ENCODE measurements at places on chromosomes 16 and 17.

DNA sequence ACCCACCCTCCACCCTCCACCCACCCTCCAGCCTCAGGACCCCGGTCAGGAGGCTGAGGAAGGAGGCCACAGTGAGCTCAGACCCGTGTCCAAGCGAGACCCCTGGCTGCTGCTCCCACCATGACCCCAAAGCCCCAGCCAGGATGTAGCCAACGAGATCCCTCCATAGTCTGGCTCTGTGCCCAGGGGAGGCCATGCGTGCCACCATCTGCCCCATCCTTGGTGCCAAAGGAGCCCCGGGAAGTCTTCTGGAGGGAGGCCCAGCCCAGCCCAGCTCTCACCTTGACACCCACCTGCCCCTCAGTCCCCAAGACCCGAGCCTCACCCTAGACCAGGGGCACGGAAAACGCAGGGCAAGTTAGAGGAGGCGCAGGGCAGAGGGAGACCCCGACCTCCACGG lies 34.2 kb downstream of the PIEZO1 start:
- DNase-seq: no peak

DNA sequence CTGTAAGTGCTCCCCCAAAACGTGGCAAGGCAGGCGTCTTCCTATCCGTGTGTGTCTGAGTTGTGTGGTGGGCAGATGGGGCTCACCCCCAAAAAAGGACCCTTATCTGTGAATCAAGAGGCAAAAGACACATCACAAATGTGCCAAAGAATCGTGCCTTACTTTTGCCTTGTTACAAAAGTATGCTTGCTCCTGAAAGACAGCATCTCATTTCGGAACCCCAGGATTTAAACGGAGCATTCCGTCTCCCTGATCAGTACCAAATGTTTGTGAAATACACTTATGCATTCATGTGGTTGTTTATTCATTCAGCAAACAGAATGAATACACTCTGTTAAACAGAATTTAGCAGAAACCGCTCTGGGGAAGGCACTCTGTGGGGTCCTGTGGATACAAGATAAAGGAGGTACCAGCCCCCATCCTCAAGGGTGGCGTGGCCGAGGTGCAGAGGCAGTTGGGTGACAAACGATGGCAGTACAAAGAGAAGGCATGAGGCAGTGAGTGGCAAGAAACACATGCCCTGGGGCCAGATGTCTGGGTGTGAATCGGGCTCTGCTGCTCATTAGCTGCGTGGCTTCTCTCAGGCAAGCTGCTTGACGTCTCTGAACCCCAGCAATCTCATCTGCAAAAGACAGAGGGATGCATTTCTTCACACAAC lies 654 bp downstream of the WFDC1 start:
- no peak for DNase-seq

DNA sequence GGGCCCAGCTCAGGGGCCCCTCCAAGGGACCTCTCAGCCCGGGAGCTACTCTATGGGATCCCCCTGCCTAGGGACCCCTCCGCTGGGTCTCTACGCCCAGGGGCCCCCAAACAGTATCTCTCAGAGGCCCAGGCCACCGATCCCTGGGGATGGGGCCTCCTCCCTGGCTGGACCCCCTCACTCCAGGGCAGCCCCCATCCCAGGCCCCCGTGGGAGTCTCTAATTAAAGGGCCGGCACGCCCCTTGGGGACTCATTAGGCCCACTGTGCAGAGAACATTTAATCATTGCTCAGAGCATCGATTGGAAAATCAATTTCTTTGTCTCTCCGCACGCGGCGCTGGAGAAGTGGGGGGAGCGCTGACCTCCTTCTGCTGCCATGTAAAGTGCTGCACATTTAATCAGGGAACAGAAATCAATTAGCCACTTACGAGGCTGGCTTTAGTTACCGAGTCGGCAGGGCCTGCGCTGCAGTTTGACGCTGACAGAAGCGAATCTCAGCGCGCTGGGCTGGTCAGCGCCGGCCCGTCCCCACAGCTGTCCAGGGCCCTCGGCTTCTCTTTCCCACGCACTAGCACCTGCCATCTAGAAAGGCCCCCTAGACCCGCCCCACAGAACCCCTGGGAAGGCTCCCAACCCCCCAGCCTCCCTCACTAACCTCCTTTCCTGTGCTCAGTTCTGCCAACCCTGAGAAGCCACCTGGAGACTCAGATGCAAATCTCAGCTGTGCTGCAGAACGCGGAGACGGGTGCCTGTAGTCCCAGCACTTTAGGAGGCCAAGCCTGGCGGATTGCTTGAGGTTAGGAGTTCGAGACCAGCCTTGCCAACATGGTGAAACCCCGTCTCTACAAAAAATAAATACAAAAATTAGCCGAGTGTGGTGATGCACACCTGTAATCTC lies 20.2 kb upstream of the C1QL1 start:
- DNase-seq: no peak

- no peak for DNase-seq
These were observed 3.4 kb downstream of the TRAF4 start for GRCh38 chr17:28747051-28747691.

- no peak for DNase-seq
These were observed 1.0 kb upstream of the IGF2BP1 start for GRCh38 chr17:48995974-48996721.

DNA sequence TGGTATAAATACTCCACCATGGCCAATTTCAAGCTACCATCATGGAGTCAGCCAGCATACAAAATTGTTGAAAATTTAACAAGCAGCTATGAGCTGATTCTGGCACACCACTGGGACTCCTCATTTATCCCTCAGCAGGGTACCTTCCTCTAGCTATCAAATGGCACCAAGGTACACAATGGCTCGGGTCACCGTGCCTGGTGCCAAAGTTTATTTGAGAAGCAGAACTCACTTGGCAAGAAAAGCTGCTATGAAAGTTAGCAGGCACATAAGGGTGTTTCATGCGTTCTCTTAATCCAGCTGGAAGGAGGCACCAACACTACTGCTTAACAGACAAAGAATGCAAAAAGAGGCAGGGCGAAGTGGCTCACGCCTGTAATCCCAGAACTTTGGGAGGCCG lies 51.6 kb downstream of the IKZF3 start:
- DNase-seq: no peak

GRCh38 chr16:30394592-30395154 lies 547 bp upstream of the ZNF48 start:
- DNase-seq: no peak

- no peak for DNase-seq
These were observed 27.3 kb upstream of the UBE2G1 start for GRCh38 chr17:4393806-4394205.

DNA sequence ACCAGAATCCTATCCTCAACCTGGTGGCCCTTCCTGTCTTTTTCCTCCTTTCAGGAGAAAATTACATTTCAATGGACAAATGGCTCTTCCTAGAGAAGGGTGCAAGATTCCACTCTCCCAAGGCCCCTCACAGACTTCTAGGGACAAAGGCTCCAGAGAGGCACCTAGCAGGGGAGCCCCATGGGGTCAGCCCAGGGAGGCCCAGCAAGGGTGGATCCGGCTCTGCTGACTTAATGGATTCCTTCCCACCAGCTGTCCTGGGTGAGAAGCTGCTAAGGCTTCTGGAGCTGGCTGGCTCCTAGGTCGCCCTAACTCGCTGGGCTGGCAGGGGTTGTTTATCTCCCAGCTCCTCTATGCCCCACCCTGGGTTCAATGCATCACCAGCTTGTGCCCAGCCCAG lies 152.4 kb downstream of the ZNF423 start:
- DNase-seq: no peak

DNA sequence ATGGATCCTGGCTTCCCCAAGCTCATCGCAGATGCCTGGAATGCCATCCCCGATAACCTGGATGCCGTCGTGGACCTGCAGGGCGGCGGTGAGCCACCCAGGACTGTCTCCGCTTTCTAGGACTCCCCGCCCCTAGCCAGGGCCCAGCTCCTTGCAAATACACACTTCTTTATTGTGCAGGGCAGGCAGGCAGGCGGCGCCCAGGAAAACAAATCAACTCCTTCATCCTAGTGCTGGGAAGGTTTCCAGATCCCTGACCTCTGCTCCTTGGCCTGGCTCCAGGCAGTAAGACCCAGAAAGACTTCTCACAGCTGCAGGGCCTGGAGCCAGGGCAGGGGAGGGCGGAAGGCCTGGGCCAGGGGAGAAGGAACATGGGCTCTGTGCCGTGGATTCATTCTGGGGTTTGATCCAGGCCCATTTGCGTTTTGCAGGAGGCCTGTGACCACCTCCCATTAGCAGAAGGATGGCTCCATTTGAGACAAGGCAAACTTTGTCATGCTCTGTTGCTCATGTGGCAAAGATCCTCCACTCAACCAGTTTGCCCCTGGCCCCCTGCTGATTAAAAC lies 6.0 kb upstream of the LPCAT2 start:
- peak; percentile 98 for DNase-seq

GRCh38 chr17:70542876-70543275 lies 373.5 kb downstream of the KCNJ2 start:
- DNase-seq: no peak

GRCh38 chr16:89146211-89147005 lies 25.1 kb upstream of the CDH15 start:
- DNase-seq: no peak

GRCh38 chr17:30378241-30378824 lies 394 bp upstream of the CPD start:
- no peak for DNase-seq

- no peak for DNase-seq
These were observed 1.6 kb upstream of the CDH16 start for GRCh38 chr16:66920299-66920590.

GRCh38 chr16:8882725-8883377 lies 700 bp downstream of the LITAFD start:
- DNase-seq: no peak

DNA sequence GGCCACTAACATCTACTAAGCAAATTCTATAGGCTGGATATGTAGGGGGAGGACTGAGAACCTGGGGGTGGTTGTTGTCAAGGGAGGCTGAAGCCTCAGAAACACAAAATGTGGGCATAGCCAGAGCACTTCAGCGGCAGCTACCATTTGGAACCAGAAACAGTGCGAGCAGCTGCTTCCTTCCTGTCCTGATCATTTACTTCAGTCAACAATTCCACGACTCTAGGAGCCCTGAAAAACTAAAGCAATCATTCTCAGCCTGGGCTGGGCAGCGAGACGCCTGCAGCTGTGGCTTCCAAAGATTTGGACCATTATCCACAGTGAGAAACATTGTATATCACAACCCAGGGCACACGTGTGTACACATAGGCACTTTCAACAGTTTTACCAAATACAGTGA lies 93.9 kb upstream of the WSCD1 start:
- DNase-seq: no peak

DNA sequence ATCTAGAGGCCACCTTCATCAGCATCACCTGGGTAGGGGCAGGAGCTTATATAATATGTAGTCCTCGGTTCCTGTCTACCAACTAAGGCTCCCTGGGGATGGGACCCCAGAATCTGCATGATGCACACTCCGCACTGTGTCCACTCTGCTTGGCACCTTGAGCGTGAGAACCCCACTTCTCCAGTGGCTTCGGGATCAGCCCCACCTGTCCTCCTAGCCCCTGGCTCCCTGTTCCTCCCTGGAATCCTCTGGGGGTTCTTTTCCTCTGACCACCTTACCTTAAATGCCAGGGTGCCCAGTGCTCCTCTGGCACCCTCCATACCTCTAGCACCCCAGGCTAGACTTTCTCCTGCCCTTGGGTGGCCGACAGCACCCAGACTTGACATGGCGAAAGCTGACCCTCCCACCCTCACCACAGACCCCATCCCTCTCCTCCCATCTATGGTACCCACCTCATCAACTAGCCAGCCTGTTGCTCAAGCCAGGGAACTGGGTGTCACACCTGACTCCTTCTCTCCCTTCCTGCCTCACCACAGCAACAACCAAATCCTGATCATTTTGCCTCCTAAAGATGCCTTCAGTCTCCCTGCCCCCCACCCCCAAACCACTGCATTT lies 2.8 kb upstream of the NXPH3 start:
- no peak for DNase-seq

GRCh38 chr17:39484178-39484577 lies 22.9 kb downstream of the CDK12 start:
- DNase-seq: no peak

GRCh38 chr17:11388054-11388453 lies 147.0 kb downstream of the SHISA6 start:
- no peak for DNase-seq

DNA sequence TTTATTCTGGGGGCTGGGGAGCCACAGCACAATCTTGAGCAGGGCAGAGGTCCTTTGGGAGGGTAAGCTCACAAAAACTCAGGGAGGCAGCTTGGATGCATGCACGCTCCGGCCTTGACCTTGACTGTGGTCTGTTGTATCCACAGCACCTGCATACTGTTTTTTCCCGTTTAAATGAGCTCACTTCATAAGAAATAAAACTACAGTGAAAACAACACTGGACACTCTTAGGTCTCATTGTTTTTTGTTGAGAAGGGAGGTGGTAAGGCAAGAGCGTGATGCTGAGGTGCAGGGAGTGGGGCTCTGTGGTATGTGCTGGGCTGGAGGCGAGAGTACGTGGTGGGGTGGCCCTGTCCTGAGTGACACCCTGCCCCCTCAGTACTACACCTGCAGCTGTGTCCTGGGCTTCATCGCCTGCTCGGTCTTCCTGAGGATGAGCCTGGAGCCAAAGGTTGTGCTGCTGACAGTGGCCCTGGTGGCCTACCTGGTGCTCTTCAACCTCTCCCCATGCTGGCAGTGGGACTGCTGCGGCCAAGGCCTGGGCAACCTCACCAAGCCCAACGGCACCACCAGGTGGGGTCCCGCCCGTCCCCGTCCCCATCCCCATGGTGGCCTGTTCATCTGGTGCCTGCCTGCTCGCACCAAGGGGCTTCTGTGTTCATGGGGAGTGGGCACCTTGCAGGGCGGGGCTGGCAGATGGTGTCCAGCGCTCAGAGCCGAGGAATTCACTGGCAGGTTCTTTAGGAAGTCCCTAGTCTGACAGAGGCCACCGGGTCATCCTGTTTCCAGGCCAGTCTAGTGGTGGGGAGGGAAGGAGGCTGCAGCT lies 44.2 kb downstream of the ADCY7 start:
- no peak for DNase-seq

- DNase-seq: peak; percentile 48
These were observed 1.5 kb downstream of the TNRC6C start for GRCh38 chr17:77959926-77960521.

GRCh38 chr16:19846436-19846835 lies 38.2 kb downstream of the GPRC5B start:
- DNase-seq: no peak
